ENCODE measurements at places on chromosomes 3 and 15.

DNA sequence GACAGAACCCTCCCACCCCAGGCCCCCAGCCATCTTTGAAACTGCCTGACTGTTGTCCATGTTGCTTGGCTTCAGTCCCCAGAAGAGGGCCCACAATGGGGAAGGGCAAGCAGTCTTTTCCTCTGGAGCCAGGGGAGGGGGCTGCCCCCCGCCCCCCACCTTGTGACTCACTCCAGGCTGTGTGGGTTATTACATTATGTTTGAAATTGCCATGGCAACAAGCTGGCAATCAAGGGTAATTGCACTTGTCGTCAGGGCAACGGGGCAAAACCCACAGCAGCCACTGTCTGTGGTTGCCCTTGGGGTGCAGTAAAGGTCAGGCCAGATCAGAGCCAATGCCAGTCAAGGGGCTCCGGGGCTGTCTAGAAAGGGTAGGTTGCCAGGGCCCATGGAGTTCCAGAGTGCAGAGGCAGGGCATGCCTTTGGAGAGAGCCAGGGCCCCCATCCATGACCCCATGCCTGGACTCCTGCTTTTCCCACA, 3.1 kb upstream of the CAMKV start:
- no peak overlapping the region for H3K4me3 ChIP-seq
- no peak overlapping the region for H3K27ac ChIP-seq
- no peaks in the 10 kb centered on the region for H3K36me3 ChIP-seq
- H3K27me3 ChIP-seq = peaks cover 13% of the 10 kb centered on the region
- H3K4me1 ChIP-seq = peaks cover 5% of the 10 kb centered on the region

- no peaks in the 10 kb centered on the region for H3K36me3 ChIP-seq
- no peak overlapping the region for H3K4me3 ChIP-seq
- DNase-seq = no peak
- H3K27ac ChIP-seq = no peak overlapping the region
- no peaks in the 10 kb centered on the region for H3K4me1 ChIP-seq
Measured at GRCh38 chr3:78348664-78349063, 1308.8 kb downstream of the ROBO2 start.

- H3K27ac ChIP-seq = no peak overlapping the region
- no peaks in the 10 kb centered on the region for H3K27me3 ChIP-seq
- no peaks in the 10 kb centered on the region for H3K36me3 ChIP-seq
- no peak overlapping the region for H3K4me3 ChIP-seq
- no peak for DNase-seq
Measured at GRCh38 chr3:115396801-115397200, 226.5 kb upstream of the GAP43 start.

DNA sequence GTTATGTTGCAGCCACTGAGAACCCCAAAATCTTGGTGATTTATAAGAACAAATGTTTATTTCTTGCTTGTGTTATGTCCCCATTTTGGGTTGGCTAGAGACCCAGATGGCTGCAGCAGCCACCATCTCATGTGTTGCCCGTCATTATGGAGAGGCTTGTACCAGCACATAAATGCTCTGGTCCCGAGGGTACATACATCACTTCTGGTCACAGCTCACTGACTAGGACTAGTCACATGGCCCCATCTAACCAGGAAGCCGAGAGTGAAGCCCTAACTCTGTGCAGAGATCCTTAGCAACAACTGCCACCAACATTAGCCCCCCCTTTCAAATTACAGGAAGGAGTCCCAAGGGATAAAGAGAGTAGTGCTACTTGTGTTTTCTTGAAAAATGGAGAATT, 25.5 kb upstream of the HACD2 start:
- H3K4me1 ChIP-seq = no peaks in the 10 kb centered on the region
- no peak overlapping the region for H3K4me3 ChIP-seq
- H3K27ac ChIP-seq = no peak overlapping the region
- peaks cover 11% of the 10 kb centered on the region for H3K36me3 ChIP-seq
- DNase-seq = no peak
- no peaks in the 10 kb centered on the region for H3K27me3 ChIP-seq

GRCh38 chr3:25472153-25472552, 44.1 kb downstream of the RARB start:
- no peaks in the 10 kb centered on the region for H3K36me3 ChIP-seq
- DNase-seq = no peak
- H3K4me3 ChIP-seq = no peak overlapping the region
- H3K27me3 ChIP-seq = no peaks in the 10 kb centered on the region

- H3K27me3 ChIP-seq = peaks cover 85% of the 10 kb centered on the region
- no peak overlapping the region for H3K4me3 ChIP-seq
Measured at GRCh38 chr3:147368561-147369221, 37.7 kb downstream of the ZIC4 start.

DNA sequence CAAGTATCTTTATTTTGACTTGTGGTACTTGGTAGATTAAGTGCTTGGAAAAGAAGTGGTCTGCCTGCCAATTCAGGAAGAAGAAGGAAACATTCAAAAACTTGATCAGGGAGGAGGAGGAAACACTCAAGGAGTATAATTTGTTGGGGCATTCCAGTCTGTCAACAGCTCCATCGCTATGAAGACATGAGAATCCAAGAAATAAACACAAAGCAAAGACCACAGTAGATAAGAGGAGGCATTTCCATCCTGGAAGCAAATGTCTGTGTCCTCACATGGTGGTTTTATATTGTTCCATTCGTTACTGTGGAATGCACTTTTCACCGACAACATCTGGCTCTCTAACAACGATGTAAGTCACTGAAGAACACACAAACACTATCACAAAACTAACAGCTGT, 176.1 kb upstream of the FRMD4B start:
- peaks cover 5% of the 10 kb centered on the region for H3K27me3 ChIP-seq
- H3K27ac ChIP-seq = no peak overlapping the region
- H3K4me3 ChIP-seq = no peak overlapping the region
- no peak for DNase-seq

GRCh38 chr3:152289708-152290107, 21.0 kb downstream of the MBNL1 start:
- peaks cover 30% of the 10 kb centered on the region for H3K4me1 ChIP-seq
- peaks cover 17% of the 10 kb centered on the region for H3K36me3 ChIP-seq
- DNase-seq = no peak

- H3K4me1 ChIP-seq = no peaks in the 10 kb centered on the region
- DNase-seq = no peak
- no peaks in the 10 kb centered on the region for H3K27me3 ChIP-seq
- H3K27ac ChIP-seq = no peak overlapping the region
- peaks cover 2% of the 10 kb centered on the region for H3K36me3 ChIP-seq
Measured at GRCh38 chr15:82979726-82980125, 6.3 kb upstream of the RAMAC start.

GRCh38 chr3:175057401-175057800, 198.3 kb downstream of the NAALADL2 start:
- no peaks in the 10 kb centered on the region for H3K27me3 ChIP-seq
- no peaks in the 10 kb centered on the region for H3K4me1 ChIP-seq
- no peak overlapping the region for H3K4me3 ChIP-seq
- H3K27ac ChIP-seq = no peak overlapping the region
- no peaks in the 10 kb centered on the region for H3K36me3 ChIP-seq

GRCh38 chr15:95447486-95447885, 883.0 kb upstream of the NR2F2 start:
- no peaks in the 10 kb centered on the region for H3K36me3 ChIP-seq
- H3K4me1 ChIP-seq = peaks cover 19% of the 10 kb centered on the region
- peaks cover 14% of the 10 kb centered on the region for H3K27me3 ChIP-seq
- H3K27ac ChIP-seq = no peak overlapping the region
- H3K4me3 ChIP-seq = peak overlapping the region; percentile 80
- DNase-seq = no peak

DNA sequence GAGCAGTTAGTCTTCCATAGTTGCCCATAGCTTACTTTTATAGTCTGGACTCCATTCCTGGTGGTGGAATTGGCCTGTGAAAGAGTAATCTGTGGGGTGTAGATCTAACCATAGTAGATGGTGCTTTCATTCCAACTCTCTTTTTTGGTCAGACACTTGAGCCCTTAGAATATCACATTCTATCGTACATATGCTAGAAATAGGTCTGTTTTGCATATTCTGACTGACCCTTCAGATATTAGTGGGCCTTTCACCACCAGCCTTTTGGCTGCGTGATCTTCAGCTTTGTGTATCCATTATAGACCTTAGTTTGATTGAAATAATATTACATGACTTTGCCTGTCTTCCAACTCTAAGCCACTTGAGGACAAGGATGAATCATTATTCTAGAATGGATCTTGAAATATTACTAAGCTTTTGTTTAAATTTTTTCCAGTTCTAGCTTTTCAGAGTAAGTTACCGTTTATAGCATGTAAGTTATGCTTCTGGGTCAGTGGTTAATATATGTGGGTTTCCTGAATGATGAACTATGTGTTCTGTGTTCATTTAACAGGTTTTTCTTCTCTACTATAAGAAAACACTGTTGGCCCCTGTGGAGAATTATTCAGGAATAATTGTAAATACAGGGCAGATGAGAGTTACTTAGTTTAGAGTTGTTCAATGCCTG, 8.7 kb downstream of the RAB7A start:
- H3K27me3 ChIP-seq = no peaks in the 10 kb centered on the region
- peak overlapping the region; percentile 1 for H3K4me3 ChIP-seq
- no peak for DNase-seq
- H3K4me1 ChIP-seq = peaks cover 38% of the 10 kb centered on the region

GRCh38 chr3:54932606-54933005, 4.7 kb upstream of the LRTM1 start:
- H3K4me1 ChIP-seq = no peaks in the 10 kb centered on the region
- H3K27me3 ChIP-seq = peaks cover 25% of the 10 kb centered on the region
- no peaks in the 10 kb centered on the region for H3K36me3 ChIP-seq
- H3K27ac ChIP-seq = no peak overlapping the region
- H3K4me3 ChIP-seq = no peak overlapping the region
- no peak for DNase-seq

GRCh38 chr15:75666823-75667501, 19.2 kb downstream of the SNX33 start:
- DNase-seq = no peak
- no peaks in the 10 kb centered on the region for H3K36me3 ChIP-seq
- no peak overlapping the region for H3K4me3 ChIP-seq
- no peaks in the 10 kb centered on the region for H3K4me1 ChIP-seq

- H3K36me3 ChIP-seq = no peaks in the 10 kb centered on the region
- H3K4me3 ChIP-seq = no peak overlapping the region
- H3K27ac ChIP-seq = no peak overlapping the region
- no peak for DNase-seq
Measured at GRCh38 chr15:64697911-64698369, 77.4 kb downstream of the RBPMS2 start.

Data from naive thymus-derived CD8-positive, alpha-beta T cell (primary cell).